ENCODE measurements at places on chromosomes 2 and 18. TPM values are rescaled to one million over a fixed set of nuclear protein-coding genes. Genes with fewer than 3 reads are reported as not detected.

GRCh38 chr18:52979892-52980291 lies 639.9 kb downstream of the DCC start:
- no peaks in the 10 kb centered on the region for H3K27me3 ChIP-seq
- DNase-seq, result no peak
- no peaks in the 10 kb centered on the region for H3K4me1 ChIP-seq
- no peaks in the 10 kb centered on the region for H3K36me3 ChIP-seq
- no peak overlapping the region for H3K27ac ChIP-seq

DNA sequence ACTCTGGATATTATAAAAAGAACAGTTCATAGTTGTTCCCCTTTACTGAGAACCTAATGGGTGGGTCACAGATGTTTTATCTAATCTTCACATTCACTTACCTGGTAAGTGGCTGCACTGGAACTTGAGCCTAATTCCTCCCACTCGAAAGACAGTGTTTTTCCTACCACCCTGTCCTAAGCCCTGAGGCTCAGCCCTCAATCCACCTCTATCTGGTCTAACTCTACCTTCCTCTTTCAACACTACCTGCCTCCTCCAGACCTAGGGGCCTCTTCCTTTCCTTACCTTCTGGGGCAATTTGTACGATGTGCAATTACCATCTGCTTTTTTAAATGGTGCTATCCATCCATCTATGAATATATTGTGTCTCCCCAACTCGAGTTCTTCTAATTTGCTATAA lies 9.7 kb upstream of the KIF3C start:
- no peaks in the 10 kb centered on the region for H3K36me3 ChIP-seq
- H3K27me3 ChIP-seq, result no peaks in the 10 kb centered on the region
- no peak overlapping the region for H3K4me3 ChIP-seq
- no peak for DNase-seq
- peaks cover 7% of the 10 kb centered on the region for H3K4me1 ChIP-seq
- H3K27ac ChIP-seq, result no peak overlapping the region

- H3K27ac ChIP-seq, result no peak overlapping the region
- DNase-seq, result no peak
- no peaks in the 10 kb centered on the region for H3K36me3 ChIP-seq
- no peaks in the 10 kb centered on the region for H3K4me1 ChIP-seq
- H3K4me3 ChIP-seq, result no peak overlapping the region
Observed at GRCh38 chr2:151569167-151569566, 159.5 kb downstream of the RIF1 start.

GRCh38 chr2:190126798-190127197 lies 64.3 kb upstream of the MSTN start:
- H3K4me1 ChIP-seq, result peaks cover 3% of the 10 kb centered on the region
- no peaks in the 10 kb centered on the region for H3K36me3 ChIP-seq
- DNase-seq, result no peak
- no peak overlapping the region for H3K27ac ChIP-seq
- H3K27me3 ChIP-seq, result no peaks in the 10 kb centered on the region

Gene C2orf66
- not detected for total RNA-seq

Gene KIAA2012
- total RNA-seq, result not detected

Gene ZSWIM2
- total RNA-seq, result not detected

Gene TM4SF20
- total RNA-seq, result not detected

Gene CABYR
- total RNA-seq, result 1.3 TPM

Gene MAP3K19
- total RNA-seq, result not detected

Gene LOXHD1
- total RNA-seq, result 0.11 TPM
